ENCODE measurements at places on chromosomes 4 and X.

DNA sequence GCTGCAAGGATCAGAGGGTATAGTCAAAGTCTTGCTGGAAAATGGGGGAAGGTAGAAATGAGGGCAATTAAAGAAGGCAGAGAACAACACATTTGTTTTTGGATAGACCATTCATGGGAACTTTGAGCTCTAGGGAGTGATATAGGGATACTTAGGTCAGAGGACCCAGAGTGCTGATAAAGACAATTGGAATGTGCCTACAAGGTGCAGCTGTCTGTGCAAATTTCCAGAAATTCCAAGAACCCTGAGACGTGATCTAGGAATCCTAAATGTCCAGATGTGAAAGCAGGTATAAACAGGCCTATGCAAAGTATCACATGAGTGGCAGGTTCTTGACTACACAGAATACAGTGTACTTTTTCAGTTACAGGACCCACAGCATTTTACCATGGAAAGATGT lies 24.2 kb downstream of the FNIP2 start:
- DNase-seq = no peak

GRCh38 chr4:184475096-184475461 lies 729 bp upstream of the IRF2 start:
- DNase-seq = no peak

DNA sequence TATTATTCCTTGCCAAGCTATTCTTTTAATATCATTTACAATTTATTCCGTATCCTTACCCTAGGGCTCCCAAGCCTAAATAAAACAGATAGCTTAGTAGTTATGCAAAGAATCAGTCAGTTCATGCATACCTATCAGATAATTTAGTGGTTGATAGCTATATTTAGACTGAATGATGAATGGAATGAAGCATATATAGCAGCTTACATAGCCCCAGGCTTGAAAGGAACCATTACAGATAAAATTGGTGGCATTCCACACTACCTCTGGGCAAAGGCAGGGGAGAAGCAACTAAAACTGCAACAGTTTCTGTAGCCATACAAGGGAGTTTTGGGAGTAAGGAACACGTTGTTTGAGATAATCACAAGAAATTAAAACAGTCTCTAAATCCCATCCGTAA lies 2.7 kb downstream of the ACE2 start:
- no peak for DNase-seq

DNA sequence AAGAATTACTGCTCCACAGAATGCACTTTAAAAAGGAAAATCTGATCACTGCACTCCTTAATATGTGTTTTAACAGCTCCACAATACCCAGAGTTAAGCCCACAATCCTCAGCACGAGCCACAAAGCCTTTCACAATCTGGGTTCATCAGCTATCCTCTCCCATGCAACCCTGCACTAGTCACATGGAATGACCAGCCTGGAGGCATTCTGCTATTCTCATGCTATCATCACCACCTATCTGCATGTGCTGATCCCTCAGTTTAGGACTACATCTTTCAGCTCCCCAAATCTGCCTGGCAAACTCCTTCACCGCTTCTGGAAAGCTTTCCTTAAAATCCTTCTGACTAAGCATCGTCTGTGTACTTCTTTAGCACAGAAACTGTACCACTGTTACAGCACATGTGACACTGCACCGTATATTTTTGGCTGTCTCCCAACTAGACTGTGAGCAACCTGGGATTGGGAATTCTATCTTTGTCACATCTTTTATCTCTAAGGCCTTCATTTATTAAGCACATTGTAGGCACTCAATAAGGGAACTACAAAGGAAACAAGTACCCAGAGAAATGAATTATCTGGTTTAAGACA lies 18.3 kb upstream of the EIF1AX start:
- DNase-seq = no peak

Measured in NCI-H187 treated with DMSO at 0.1 percent for 48 hours (cell line).